ENCODE measurements at places on chromosomes 1 and 21.

- no peak for DNase-seq
These were observed 50.6 kb downstream of the NPHP4 start for GRCh38 chr1:5941671-5942070.

- DNase-seq = no peak
These were observed 23.6 kb downstream of the SLC37A1 start for GRCh38 chr21:42537106-42537742.

DNA sequence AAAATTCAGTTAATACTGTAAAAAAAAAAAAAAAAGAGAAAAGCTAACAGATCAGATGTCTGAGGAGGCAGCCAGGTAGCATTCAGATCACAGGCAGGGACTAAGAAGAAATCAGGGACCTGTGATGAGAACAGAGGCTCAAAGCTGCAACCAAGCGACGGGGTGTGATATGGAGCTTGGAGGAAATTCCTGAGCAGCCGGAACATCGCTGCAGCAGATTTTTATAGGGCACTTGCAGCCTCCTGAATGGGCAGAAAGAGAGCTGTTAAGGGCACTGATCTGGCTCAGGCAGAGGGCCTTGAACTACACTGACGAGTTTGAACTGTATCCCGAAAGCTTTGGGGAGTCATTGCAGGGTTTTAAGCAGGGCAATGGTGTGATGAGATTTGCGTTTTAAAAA is 315.4 kb downstream of the ADGRL2 start:
- DNase-seq = no peak

- DNase-seq = no peak
These were observed 25.0 kb downstream of the PRMT2 start for GRCh38 chr21:46660505-46660904.

DNA sequence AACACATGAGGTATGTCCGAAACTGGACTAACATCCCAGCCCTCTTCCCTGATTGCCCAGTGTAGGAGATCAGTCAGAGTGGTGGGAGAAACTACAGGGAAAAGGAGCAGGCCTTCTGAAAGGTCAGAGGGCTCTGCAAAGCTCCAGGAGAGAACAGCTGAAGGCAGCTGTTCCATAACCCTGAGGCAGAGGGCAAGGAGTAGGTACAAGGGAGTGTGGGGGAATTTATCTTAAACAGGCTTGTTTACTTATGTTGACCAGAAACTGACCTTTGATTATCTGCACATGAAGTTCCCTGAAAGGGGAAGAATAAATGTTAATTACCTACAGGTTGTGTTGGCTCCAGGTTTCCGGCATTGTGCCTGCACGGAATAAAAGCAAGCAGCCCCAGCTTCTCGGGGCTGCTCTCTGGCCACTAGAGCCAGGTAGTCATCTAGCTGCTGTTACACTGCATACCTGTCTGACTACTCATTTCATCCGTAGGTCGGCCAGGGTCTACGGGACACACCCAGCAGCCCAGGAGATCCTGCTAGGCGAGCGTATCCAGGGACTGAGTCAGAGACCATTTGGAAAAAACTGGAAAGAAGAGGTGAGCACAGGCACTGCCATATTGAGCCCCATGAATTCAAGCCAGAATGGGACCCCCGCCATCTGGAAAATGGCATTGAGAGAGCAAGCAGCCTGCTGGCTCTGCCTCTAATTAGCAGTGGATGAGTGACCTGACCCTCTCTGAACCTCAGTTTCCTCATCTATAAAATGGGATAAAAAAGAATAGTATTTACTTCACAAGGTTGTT is 14.9 kb upstream of the PAQR7 start:
- no peak for DNase-seq
